HT-29 (cell line): ENCODE measurements at places on chromosomes 2 and 18. TPM values are rescaled to one million over a fixed set of nuclear protein-coding genes. Genes with fewer than 3 reads are reported as not detected.

- no peak for DNase-seq
Observed at GRCh38 chr2:26238311-26238958, 6.0 kb downstream of the HADHA start.

DNA sequence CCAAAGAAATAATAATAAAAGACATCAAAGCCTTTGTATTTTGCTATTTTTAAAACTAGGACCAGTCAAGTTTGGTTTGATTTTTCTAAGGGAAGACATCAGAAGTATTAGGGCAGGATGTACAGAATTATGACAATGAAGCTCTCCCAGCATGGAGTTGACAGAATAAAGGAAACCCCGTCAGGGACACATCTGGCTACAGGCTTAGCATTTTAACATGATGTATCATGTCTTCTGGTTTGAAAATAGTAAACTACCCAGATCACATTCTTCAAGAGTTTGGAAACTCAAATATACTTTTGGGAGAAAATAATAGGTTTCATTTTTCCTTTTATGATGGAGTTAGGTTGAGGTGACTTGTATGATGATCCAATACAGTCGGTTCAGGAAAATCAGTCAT, 552.0 kb upstream of the CDH2 start:
- no peak for DNase-seq

DNA sequence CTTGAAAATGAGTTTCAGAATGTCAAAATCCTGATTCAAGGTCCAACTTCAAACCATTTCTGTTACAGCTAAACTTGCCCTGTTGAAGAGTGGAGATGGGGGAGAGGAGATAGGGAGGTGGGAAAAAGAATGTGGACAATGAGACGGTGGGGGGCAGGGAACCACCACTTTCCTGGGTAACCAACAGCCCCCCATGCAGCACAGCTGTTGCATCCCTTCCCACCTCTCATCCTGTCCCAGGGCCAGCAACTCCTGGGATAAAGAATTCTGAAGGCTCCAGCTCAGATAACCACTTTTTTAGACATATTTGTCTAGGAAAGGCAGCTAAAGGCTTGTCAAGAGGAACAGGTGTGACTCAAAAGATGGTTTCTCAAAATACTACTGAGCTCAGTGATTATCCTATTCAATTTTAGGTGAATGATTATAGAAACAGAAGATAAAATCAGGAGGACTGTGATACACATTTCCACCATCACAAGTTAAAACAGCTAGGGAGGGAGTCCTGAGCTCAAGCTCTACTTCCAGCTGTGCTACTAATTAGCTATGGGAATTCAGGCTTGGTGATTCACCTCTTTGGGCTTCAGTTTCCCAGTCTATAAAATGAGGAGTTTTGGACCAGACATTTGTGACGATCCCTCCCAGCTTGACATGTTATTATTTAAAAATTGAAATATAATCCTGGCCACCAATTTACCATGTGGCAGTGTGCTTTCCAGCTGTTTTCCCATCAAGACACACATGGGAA, 36.3 kb downstream of the HDHD2 start:
- DNase-seq: no peak

DNA sequence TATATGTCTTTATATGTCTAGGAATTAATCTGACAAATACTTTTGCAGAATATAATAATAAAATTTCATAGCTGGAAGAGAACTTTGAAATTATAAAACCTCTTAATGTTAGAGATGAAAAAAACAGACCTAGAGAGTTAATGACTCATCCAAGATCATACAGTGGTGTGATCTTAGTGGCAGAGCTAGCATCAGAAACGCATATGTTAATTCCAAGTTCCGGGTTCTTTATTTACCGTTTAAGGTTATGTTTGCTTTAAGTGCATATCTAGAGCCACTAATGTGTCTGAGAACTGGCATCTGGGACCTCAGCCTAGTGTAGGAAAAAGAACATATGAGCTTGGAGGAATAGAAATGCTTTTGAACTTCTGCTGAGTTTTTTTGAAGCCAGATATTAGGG, 24.3 kb downstream of the CERS6 start:
- DNase-seq: peak; percentile 82

GRCh38 chr2:131011486-131011885, 81.8 kb downstream of the FAM168B start:
- no peak for DNase-seq

DNA sequence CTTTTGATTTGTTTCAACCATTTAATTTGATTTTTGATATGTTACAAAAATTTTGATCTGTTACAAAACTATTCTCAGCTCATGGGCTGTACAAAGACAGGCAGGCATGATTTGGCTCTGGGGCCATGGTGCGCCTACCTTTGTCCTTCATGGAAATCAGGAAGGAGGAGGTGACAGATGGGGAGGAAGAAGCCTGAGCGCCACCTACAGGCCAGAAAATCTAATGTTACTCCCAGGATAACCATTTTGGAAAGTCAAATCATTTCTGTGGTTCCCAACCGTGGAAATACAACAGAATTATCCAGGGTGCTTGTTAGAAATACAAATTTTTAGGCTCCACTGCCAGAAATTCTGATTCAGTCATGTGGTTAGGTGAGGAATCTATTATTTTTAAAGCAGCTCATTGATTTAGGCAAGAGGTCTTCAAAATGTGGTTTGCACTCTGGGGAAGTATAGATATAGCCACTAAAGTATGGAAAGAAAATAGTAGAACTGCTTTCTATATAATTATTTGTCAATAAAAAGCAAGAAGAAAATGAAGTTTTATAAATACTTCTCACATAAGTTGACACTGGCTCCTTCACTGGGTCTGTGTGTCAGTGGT, 93.9 kb downstream of the EVA1A start:
- peak; percentile 38 for DNase-seq

DNA sequence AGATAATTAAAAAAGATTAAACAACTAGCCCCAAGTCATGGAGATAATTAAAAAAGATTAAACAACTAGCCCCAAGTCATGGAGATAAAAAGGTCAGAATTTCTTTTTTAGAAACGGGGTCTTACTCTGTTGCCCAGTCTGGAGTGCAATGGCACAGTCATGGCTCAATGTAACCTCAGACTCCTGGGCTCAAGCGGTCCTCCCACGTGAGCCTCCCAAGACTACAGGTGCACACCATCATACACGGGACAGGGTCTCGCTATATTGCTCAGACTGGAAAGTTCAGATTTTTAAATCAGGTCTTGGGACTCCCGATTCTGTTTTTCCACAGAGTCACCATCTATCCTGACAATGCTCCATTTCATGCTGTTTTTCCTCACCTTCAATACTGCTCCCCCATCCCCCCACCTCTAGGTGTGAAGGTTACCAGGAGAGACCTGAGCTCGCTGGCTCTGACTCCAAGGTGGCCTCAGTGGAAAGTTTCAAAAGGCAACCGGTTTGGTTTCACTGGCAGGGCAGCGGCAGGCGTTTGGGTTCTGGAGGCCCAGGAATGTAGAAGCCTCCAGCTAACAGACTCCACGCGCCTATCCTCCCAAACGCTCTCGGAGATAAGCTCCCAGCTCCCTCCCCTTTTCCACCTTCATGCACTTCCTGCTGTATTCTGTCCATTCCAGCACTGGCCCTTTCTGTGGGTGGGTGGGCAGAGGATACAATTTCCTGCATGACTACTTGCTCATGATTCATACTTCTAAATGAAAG, 2.9 kb upstream of the SEMA4C start:
- no peak for DNase-seq

DNA sequence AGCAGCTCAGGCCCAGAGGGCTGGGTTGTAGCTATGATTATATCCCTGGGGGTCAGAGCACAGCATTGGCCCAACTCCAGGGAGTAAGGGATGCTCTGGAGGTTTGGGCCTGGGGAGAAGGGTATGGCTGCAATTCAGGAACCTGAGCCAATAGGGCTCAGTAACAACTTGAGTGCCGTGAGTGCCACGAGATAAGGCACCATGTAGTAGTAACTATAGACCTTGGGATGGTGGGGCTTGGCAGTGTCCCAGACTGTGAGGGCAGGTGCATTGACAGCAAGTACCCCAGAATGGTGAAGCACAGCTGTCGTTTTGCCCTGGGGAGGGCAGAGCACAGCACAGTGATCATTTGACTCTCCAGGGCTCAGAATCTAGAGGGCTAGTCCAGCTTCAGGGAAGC, 45.1 kb upstream of the ZNF396 start:
- no peak for DNase-seq

- peak; percentile 36 for DNase-seq
Observed at GRCh38 chr2:115880558-115880957, 1438.1 kb downstream of the DPP10 start.

The UGT1A9 gene
- total RNA-seq: 3.2 and 6.7 TPM in 2 replicates

The PDE1A gene
- not detected in 2 replicates for total RNA-seq

The POLR1A gene
- 21.0 and 23.8 TPM in 2 replicates for total RNA-seq

The PRKAG3 gene
- not detected in 2 replicates for total RNA-seq

The TFPI gene
- 30.4 and 38.4 TPM in 2 replicates for total RNA-seq

The EPG5 gene
- 4.5 and 6.6 TPM in 2 replicates for total RNA-seq

The TMEM247 gene
- not detected in 2 replicates for total RNA-seq

The ARHGEF33 gene
- 1.9 TPM in 1 of 2 replicates, not detected in the other for total RNA-seq
